Stimulated activated CD8-positive, alpha-beta memory T cell treated with anti-CD3 and anti-CD28 coated beads, Interleukin-12 subunit alpha, Interleukin-12 subunit beta, amount 100 ng/mL, for 1 hour (primary cell): ENCODE measurements at places on chromosomes 4 and X.

- no peak for DNase-seq
Measured at GRCh38 chrX:20455001-20455400, 188.3 kb upstream of the RPS6KA3 start.

GRCh38 chr4:186586205-186586604 lies 30.8 kb upstream of the MTNR1A start:
- DNase-seq = no peak

DNA sequence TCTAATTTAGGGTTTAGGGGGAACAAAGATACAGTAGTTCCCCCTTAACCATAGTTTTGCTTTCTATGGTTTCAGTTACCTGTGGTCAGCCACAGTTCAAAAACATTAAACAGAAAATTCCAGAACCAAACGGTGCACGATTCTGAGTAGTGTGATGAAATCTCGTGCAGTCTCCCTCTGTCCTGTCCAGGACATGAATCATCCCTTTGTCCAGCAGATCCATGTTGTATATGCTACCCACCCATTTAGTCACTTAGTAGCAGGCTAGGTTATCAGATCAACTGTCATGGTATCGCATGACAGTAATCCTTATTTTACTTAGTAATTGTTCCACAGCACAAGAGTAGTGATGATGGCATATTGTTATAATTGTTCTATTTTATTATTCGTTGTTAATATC lies 556.1 kb downstream of the IL1RAPL1 start:
- DNase-seq = no peak

DNA sequence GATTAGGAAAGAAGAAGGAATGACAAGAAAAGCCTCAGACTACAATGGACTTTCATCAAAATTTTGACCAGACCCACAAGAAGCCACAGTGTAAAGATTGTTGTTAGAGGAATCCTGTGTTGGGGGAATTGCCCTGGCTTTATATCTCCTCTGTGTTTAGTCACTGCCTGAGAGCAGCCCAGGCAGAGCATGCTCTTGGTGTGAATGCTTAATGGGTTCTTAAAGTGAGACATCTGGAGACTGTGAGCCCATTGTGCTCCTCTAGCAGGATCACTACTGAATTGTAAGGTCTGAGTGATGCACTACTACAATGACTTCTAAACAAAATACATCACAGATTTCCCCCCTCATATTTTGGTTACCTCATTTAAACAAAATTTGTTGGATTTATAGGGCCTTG lies 1860.5 kb upstream of the ADGRL3 start:
- no peak for DNase-seq

DNA sequence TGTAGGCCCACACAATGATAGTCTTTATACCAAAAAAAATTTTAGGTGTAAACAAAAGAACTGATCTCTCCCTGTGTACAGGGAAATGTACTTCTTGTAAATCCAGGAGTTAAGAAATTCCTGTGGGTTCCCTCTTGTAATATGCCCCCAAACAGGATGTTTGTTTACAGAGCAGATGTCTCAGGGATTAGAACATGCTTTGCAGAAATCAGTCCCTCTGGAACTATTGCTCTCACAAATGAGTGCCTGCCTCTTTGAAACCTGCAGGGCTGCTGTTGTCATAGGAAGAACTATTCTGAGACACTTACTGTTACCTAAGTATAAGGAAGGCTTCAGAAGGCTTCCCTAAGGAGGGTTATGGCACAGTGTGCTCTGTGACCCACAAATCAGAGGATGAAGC lies 35.6 kb downstream of the PAK3 start:
- no peak for DNase-seq

DNA sequence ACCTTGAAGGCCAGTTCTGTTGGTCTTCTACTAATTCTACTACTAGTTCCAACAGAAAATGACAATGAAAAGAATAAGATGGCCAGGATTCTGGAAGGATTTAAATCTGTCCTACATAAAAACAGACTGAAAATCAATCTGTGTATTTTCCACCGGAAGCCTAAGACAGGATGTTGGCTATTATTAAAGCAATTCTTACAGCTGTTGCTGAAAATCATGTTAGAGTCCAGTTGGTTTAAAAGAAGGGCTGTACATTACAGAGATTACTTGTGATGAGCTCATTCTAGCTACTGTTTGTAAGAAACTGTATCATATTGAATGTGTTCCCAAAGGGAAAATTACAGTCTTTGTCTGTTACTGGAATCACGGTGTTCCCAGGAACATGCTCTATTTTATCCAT lies 54.8 kb upstream of the MAGEB16 start:
- DNase-seq = no peak

GRCh38 chr4:101289306-101289705 lies 58.0 kb downstream of the PPP3CA start:
- no peak for DNase-seq

GRCh38 chrX:110432091-110432905 lies 73.7 kb downstream of the RTL9 start:
- DNase-seq = no peak

- no peak for DNase-seq
Measured at GRCh38 chr4:65046192-65047133, 623.8 kb downstream of the EPHA5 start.

DNA sequence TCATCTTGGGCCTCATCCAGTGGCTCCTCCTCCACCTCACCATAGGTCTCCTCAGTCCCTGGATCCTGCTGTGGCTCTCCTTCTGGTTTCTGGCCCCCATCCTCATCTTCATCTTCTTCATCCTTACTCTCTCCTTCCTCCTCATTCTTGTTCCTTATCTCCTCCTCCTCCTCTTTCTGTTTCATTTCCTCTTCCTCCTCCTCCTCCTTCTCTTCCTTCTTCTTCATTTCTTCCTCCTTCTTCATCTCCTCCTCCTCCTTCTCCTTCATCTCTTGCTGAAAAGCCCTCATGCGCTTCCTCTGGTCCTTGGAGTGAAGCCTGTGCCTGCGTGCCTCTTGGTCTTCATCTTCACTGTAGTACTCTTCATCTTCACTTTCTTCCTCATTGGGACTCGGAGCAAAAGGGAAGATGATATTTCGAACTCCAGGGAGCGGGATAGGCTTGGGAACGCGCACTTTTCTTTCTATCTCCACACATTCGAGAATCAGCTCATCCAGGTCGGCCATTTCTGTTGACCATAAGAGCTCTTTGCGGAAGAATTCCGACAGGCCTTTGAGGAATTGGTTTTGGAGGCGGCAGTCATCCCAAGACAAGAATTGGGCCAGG lies 1.5 kb downstream of the RTL5 start:
- no peak for DNase-seq
